ENCODE measurements at places on chromosomes 3 and 15.

DNA sequence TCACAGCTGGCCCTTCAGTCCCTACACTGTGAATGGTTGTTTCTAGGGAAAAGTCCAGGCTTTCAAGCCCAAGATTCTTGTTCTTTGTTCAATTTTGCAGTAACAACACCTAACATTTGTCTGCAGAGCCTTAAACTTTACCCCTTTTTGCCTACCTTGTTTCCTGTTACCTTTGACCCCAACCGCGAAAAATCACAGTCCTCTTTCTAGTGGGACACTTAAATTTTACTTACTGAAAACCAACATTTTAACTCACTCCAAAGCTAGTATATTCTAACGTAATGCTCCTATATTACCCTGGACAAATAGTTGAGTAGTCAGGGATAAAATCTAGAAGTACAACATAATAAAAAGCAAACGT, 649 bp upstream of the PIK3CB start:
- peak overlapping the region; percentile 98 for H3K27ac ChIP-seq
- peak overlapping the region; percentile 91 for H3K4me3 ChIP-seq

GRCh38 chr3:58837856-58838255, 171.3 kb upstream of the FAM3D start:
- no peaks in the 10 kb centered on the region for H3K36me3 ChIP-seq
- DNase-seq, result no peak
- no peaks in the 10 kb centered on the region for H3K4me1 ChIP-seq
- no peak overlapping the region for H3K4me3 ChIP-seq

DNA sequence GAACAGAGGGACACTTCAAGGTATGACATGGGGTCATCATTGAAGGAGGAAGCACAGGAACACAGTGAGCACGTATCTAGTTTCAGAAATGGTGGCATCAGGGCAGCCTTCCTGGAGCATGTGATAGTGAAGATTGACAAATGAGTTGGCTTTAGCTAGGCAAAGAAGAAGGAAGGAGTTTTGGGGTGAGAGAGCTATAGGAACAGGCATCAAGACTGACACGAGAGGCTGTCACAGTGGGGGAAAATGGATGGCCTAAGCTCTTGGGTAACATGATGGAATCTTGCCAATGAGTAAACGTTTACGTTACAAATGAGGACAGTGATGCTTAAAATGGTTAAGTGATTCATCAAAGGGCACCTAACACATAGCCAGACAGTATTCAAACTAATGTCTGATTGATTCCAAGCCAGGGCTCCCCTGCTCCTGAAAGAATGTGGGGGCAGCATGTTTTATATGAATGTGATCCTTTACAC, 23.1 kb upstream of the GPR171 start:
- H3K36me3 ChIP-seq, result peaks cover 16% of the 10 kb centered on the region
- no peaks in the 10 kb centered on the region for H3K27me3 ChIP-seq
- H3K27ac ChIP-seq, result peak overlapping the region; percentile 6
- H3K4me1 ChIP-seq, result peaks cover 55% of the 10 kb centered on the region
- H3K4me3 ChIP-seq, result no peak overlapping the region
- DNase-seq, result no peak

- DNase-seq, result no peak
- no peaks in the 10 kb centered on the region for H3K27me3 ChIP-seq
- peaks cover 8% of the 10 kb centered on the region for H3K4me1 ChIP-seq
- no peak overlapping the region for H3K27ac ChIP-seq
These were observed 100.4 kb upstream of the TGFBR2 start for GRCh38 chr3:30505866-30506520.

DNA sequence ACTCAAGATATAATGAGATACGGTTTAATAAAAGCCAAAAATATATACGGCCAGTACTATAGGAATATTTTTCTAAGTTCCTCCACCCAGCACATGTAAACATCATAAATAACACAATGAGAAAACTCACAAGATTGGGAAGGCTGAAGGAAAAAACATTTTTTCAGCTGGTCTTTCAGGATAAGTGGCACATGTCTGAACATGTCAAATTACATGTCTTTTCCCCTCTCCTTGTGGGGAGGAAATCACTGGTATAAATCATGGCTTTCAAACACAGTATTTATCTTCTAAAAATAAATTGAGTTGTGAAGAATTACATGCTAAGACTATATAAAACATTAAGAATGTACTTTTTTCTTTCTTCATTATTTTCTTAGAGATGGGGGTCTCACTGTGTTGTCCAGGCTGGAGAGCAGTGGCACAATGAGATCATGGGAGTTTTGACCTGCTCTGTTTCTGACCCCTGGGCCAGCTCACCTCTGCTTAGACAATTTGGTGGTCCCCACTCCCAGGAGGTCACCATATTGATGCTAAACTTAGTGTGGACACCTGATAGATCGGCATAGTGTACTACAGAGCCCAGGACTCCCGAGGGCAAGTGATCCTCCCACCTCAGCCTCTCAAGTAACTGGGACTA, 32.8 kb downstream of the ETV5 start:
- peaks cover 19% of the 10 kb centered on the region for H3K27me3 ChIP-seq
- DNase-seq, result no peak
- no peak overlapping the region for H3K4me3 ChIP-seq
- no peak overlapping the region for H3K27ac ChIP-seq
- peaks cover 3% of the 10 kb centered on the region for H3K4me1 ChIP-seq
- no peaks in the 10 kb centered on the region for H3K36me3 ChIP-seq

DNA sequence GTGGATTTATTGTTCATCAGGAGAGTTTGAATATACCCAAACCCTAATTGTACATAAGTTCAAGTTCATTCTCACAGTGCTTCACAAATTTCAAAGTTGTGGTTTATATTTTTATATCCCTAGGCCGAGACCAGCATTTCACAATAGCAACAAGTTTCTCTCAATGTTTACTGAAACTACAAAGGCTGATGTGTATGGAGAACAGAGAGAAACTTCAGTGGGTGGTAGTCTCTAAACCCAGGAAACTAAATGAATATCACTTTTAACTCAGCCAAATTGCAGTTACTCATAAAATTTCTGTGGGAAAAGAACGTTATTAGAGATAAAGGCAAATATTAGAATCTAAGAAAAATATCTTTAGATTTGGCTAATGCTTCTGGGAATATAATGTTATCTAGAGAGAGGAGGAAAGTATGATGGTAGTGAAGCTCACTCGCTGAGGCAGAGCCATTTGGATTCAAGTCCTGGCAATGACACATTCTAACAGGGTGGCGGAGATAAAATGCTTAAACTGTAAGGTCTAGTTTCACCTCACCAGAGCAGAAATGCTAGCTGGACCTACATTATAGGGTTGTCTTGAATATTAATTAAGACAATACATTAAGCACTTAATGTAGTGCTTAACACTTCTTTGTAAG, 514.8 kb downstream of the EPHA3 start:
- no peak overlapping the region for H3K27ac ChIP-seq
- H3K36me3 ChIP-seq, result no peaks in the 10 kb centered on the region
- no peaks in the 10 kb centered on the region for H3K27me3 ChIP-seq
- no peak overlapping the region for H3K4me3 ChIP-seq
- no peaks in the 10 kb centered on the region for H3K4me1 ChIP-seq

DNA sequence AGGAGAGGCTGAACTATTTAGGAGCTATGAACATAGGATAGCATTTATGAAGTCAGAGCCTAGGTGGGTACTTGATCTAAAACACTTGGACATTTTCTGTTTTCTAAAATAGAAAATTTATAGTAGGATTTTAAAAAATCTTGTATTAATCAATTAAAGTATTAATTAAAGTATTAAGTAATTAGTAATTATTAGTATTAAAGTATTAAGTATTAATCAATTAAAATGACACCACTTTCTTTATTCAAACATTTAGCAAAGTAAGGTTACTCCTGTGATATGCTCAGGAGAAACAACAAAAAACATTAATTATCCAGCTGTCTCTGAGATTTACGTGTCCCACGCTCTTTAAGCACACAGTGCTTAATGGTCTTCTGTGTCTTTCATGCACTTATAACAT, 32.2 kb downstream of the CHCHD4 start:
- peaks cover 3% of the 10 kb centered on the region for H3K27me3 ChIP-seq
- H3K4me1 ChIP-seq, result no peaks in the 10 kb centered on the region
- H3K36me3 ChIP-seq, result no peaks in the 10 kb centered on the region
- no peak overlapping the region for H3K27ac ChIP-seq
- DNase-seq, result no peak
- H3K4me3 ChIP-seq, result no peak overlapping the region

DNA sequence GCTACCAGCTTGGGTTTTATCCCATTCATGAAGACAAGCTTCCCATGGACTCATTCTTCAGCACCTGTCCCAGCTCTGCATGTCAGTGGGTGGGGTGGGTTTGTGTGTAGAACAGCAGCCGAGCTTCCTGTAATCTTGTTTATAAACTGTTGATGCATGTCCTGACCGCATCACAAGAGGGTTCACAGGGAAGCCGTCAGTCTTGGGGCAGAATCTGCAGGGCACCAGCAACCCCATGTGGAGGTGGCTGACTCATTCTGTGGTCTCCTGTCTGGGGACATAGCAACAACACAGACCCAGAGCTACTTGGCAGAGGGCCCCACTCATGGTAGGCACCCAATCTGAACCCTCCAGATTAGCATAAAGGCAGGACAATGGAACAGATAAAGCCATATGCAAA, 35.6 kb downstream of the DAPK2 start:
- H3K4me1 ChIP-seq, result peaks cover 54% of the 10 kb centered on the region
- H3K27ac ChIP-seq, result peak overlapping the region; percentile 93
- peak overlapping the region; percentile 37 for H3K4me3 ChIP-seq
- DNase-seq, result peak; percentile 92

DNA sequence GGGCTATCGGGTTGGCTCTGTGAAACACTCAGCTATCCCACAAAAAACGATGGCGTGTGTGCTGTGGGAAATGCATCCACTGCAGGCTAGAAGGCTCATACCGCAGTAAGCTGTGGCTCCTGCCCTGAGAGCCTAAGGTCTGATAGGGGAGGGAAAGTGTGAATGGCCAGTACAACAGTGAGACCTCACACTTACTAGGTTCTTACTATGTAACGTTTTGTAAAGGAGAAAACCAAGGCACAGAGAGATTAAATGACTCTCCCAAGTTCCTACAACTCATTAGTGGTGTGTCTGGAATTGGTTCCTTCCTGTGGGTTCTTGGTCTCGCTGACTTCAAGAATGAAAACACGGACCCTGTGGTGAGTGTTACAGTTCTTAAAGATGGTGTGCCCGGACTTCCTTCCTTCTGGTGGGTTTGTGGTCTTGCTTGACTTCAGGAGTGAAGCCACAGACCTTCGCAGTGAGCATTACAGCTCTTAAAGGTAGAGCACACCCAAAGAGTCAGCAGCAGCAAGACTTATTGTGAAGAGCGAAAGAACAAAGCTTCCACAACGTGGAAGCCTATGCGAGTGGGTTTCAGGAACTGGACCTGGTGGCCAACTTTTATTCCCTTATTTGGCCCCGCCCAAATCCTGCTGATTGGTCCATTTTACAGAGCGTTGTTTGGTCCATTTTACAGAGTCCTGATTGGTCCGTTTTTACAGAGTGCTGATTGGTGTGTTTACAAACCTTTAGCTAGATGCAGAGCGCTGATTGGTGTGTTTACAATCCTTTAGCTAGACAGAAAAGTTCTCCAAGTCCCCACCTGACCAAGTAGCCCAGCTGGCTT, 161.7 kb downstream of the POLR2M start:
- no peaks in the 10 kb centered on the region for H3K36me3 ChIP-seq
- H3K4me1 ChIP-seq, result peaks cover 12% of the 10 kb centered on the region
- H3K27me3 ChIP-seq, result peaks cover 47% of the 10 kb centered on the region
- no peak overlapping the region for H3K27ac ChIP-seq
- H3K4me3 ChIP-seq, result no peak overlapping the region

- DNase-seq, result no peak
- H3K36me3 ChIP-seq, result no peaks in the 10 kb centered on the region
- H3K27me3 ChIP-seq, result no peaks in the 10 kb centered on the region
- peaks cover 9% of the 10 kb centered on the region for H3K4me1 ChIP-seq
- H3K27ac ChIP-seq, result no peak overlapping the region
These were observed 104.1 kb downstream of the PGPEP1L start for GRCh38 chr15:98903377-98904018.

GRCh38 chr3:36926292-36926897, 18.5 kb downstream of the TRANK1 start:
- H3K27ac ChIP-seq, result no peak overlapping the region
- no peak overlapping the region for H3K4me3 ChIP-seq
- no peaks in the 10 kb centered on the region for H3K27me3 ChIP-seq
- H3K4me1 ChIP-seq, result peaks cover 4% of the 10 kb centered on the region

- no peak overlapping the region for H3K4me3 ChIP-seq
- DNase-seq, result no peak
- H3K27ac ChIP-seq, result no peak overlapping the region
- H3K27me3 ChIP-seq, result no peaks in the 10 kb centered on the region
- peaks cover 3% of the 10 kb centered on the region for H3K4me1 ChIP-seq
These were observed 49.0 kb upstream of the MYO5C start for GRCh38 chr15:52344592-52344991.

DNA sequence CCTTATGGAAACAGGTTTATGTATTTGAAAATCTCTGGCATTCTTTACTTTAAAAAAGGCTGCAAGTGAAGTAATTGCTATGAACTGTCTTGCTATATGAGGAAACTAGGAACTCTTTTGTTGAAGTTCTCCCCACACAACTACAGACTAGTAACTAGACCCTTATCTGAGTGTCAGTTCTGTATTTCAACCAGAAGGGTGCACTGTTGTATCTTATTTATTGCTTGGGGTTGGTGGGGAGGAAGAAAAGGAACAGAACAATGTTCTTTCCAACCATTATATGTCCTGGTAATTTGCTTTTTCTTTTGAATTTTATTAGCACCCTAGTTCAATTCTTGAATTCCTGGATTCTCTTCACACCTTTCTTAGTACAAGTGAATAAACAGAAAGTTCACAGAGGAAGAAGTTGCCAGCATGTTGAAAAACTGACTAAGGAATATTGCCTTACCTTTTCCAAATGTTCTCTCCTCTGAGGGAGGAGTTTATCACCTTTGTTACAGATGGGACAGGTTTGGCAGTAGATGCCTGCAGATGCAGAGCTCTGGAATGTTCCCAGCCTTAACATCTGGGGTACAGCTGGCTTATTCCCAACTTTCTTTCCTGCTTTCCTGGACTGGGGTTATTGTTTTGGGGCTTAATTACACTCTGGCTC, 162.4 kb upstream of the CFAP20DC start:
- H3K4me1 ChIP-seq, result peaks cover 3% of the 10 kb centered on the region
- peak; percentile 33 for DNase-seq
- no peak overlapping the region for H3K4me3 ChIP-seq
- H3K36me3 ChIP-seq, result no peaks in the 10 kb centered on the region
